Skin of body (tissue), 3 donors: ENCODE measurements at places on chromosomes 16 and 17.

- no peak for DNase-seq
These were observed 17.2 kb downstream of the CRISPLD2 start for GRCh38 chr16:84836967-84837366.

DNA sequence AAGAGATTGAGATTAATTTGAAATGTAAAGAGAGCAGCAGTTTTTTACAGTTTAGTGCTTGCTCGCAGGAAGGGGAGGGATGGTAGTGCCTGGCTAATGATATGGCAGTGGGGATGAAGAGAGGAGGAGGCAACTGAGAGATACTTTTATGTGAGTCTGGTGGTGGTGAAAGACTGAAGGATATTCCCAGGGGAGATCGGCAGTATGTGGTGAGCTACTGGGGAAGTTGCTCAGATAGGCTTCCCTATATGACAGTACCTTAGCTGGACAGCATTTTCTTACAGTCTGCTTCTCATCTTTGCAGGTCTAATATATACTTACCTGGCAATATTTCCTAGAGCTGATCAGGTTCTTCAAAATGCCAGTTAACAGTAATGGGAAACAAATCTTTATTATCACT, 8.6 kb downstream of the CEP95 start:
- no peak for DNase-seq

GRCh38 chr17:2023692-2024571, 1.2 kb downstream of the RTN4RL1 start:
- DNase-seq = no peak

GRCh38 chr16:50889276-50889675, 147.4 kb downstream of the CYLD start:
- DNase-seq = no peak

DNA sequence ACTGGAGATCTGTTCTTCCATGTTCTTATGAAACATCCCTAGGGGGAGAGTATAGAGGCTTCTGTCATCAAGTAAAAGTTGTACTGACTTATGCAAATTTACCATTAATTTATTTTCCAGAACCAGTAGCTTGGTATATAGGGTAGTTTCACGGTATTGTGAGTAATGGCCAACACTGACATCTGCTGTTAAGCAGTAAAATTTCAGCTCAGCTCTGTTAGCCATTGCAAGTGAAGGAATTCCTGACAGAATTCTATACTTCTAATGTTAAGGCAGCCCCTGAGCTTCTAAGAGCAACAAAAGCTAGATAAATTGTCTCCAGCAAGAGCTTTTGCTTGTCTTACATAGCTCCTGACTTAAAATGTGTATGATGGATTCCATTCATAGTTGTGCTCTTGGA, 613.5 kb upstream of the C16orf82 start:
- DNase-seq = no peak

- no peak for DNase-seq
These were observed at the start of gene AANAT for GRCh38 chr17:76467366-76467765. Gene AANAT, plus strand, starts transcription at chr17:76467603. Its CDS starts 1,144 bp downstream, at chr17:76468747.

GRCh38 chr17:3979290-3979611, 15.0 kb upstream of the ATP2A3 start:
- DNase-seq = no peak

GRCh38 chr17:60315650-60316049, 76.3 kb downstream of the USP32 start:
- no peak for DNase-seq

GRCh38 chr16:29972500-29972899, 1.2 kb upstream of the TAOK2 start:
- DNase-seq = no peak

DNA sequence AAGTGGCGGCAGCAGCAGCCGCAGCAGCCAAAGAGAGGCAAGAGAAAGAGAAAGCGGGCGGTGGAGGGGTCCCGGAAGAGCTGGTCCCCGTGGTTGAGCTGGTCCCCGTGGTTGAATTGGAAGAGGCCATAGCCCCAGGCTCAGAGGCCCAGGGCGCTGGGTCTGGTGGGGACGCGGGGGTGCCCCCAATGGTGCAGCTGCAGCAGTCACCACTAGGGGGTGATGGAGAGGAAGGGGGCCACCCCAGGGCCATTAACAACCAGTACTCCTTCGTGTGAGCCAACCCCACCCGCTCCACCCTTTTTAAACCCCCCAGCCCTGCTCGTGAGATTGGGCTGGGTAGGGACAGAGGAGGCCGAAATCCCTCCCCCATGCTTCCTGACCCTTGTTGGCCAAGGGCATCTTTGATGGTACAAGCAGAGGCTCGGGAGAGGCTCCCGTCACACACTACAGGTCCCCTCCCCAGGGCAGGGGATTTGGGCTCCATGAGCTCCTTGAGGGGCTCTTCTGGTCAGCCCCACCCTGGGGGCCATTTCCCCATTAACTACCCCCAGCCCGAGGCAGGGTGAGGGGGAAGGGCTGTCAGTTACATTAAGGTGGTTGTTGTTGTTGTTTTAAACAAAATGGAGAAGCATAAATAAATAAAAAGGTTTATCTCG, 4.6 kb upstream of the ATP2A1 start:
- DNase-seq = no peak

DNA sequence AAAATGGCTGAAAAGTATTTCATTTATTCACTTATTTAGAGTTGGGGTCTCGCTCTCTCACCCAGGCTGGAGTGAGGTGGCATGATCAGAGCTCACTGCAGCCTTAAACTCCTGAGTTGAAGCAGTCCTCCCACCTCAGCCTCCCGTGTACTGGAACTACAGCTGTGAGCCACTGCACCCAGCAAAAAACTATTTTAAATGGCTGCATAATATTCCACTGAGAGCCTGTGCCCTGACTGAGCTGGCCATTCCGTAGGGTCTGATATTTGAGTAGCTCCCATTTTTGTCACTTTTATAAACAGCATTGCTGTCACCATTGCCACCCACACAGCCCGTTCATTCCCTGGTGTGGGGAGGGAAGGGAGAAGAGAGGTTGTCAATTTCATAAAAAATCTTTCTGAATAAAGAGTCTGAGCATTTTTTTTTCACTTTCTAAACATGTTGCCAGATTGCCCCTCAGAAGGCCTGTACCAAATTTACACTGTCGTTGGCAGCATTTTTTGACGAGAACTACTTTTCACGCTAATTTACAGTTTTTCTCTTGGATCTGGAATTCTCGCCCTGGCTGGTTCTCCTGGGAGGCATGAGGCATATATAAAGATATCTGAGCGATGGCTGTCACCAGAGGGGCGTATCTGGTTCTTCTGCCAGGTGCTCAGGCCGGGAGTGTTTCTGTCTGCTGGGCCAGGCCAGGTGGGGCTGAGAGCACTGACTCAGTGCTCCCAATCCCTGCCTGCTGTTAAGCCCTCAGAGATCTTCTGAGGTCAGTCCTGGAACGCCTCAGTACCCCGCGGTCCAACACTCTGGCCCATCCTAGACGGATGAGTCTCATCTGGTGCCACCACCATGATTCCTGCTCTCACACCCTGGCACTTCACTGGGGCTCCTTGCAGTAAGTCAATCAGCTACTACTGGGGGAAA, 7.2 kb upstream of the KIFC3 start:
- no peak for DNase-seq

- no peak for DNase-seq
These were observed 15.4 kb downstream of the ZFPM1 start for GRCh38 chr16:88468275-88469129.

GRCh38 chr17:29557085-29557738, 9.6 kb downstream of the ABHD15 start:
- DNase-seq = no peak

GRCh38 chr17:347309-347899, 5.2 kb downstream of the RPH3AL start:
- no peak for DNase-seq

GRCh38 chr17:4381690-4382671, 15.5 kb upstream of the UBE2G1 start:
- DNase-seq = no peak
